ENCODE measurements at places on chromosomes 2 and 18.

GRCh38 chr2:241612156-241613016, 24.6 kb downstream of the THAP4 start:
- DNase-seq: no peak

DNA sequence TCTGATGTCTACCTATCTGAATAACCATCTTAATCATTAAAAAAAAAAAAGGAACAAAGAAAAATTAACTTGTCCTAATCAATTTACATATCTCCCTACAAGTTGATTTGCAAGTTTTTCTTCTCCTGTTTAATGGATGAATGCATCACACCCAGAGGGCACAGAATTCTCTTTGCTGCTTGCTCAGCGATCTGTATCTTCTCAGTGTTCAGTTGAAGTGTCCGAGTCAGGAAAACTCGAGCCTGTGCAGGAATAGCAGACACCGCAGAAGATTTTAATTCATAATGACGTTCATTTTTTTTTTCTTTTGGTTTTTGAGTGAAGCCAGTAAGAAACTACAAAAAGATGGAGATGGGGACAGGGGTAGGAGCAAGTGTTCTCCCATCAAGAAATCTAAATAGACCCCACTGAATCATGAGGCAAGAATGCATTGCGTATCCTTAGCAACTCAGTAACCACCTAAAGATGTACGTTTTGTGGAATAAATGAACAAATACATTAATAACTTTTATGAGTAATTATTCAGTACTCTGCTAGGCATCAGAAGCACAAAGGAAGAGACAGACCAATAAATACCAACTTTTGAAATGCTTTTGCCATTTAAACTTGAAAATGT, 675.5 kb downstream of the LRP1B start:
- DNase-seq: no peak

GRCh38 chr2:240583774-240584173, 2.8 kb upstream of the CAPN10 start:
- no peak for DNase-seq

GRCh38 chr2:65604246-65604645, 171.8 kb upstream of the SPRED2 start:
- DNase-seq: no peak

DNA sequence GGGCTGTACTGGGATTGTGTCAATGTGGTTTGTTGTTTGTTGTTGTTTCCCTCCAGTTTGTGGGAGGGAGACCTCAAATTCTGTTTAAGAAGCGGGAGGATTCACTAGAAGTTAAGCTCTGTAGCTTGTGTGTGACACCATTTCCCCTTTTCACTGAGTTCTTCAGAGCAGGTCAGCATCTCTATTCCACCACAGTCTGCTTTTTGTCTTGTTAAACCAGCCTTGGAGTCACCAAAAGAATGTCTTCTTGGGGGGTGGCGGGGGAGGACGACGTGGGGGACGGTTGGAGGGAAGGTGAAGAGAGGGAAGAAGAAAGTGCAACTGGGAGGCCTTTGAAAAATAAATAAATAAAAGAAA, 2.3 kb upstream of the BCL11A start:
- no peak for DNase-seq

DNA sequence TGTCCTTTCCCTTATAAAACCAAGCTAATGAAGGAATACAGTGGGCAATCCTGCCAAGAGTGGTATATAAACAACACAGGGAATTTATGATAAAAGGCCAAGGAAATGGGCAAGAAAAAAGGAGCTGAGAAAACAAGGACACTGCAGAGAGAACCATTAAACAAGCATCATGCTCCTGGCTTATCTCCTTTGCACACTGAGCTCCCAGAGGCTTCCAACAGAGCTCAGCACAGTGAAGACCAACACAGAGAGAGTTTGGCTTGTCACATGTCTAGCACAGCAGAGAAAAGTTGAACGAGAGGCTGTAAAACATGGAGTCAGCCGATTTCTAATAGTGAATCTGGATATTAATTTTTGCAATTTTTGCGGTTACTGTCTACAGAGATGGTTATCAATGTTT, 68.0 kb upstream of the KLF7 start:
- no peak for DNase-seq

DNA sequence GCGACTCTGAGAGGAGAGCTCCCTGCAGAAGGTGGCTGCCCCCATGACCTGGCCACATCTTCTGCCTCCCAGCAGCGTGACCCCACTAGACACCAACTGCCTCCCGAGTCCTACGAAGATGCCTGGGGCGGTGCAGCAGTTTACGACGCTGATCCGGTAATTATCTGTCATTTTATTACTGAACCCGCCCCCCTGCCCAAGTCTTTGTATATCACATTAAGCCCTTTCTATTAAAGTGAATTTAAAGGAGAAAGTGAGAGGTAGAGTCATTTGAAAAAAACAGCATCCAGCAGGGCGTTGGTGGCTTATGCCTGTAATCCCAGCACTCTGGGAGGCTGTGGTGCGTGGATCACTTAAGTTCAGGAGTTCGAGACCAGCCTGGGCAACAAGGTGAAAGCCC, 33.4 kb downstream of the ABCG8 start:
- no peak for DNase-seq

DNA sequence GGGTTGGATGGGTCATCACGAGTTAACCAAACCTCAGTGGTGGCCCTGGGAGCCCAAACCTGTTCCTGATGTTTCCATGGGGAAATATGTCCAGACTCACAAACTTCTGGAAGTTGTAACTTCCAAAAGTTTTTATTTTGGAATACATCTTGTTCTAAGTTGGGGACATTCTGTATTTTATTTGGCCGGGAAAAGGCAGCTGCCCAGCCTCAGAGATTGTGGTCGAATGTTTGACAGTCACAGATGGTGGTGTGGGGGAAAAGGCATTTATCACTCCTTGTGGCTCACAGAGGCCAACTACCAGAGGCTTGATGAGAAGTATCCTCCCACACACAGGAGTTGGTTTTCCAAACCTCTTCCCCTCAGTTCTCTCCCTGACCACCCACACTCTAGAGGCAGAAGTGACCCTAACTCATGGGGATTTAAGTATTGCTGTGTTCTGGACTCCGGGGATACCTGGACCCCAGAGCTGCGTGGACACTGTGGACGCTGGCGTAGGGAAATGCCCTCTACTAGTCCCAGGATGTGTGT, 124.7 kb upstream of the PPP1CB start:
- DNase-seq: no peak

- no peak for DNase-seq
Observed at GRCh38 chr2:234823196-234823876, 128.5 kb upstream of the SH3BP4 start.

DNA sequence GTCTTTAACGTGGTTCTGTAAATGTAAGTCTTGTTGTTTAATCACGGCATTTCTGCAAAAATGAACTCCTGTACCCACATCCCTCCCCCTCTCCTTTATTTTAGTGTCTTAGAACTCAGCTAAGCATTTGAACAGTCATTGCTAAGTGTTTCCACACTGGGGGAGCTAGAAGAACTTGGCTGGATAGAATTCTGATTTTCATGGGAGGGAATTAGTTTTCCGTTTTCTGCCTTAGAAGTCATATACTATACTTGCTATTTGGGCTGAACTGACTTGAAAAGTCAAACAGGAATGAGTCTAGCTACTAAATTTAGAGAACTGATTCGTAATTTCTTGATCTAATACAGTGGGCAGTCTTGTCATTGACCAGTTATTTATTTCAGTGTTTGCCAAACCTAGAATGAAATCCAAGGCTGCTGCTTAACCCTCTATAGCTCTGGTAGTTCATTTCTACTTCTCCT, 61.1 kb downstream of the FMNL2 start:
- DNase-seq: no peak

DNA sequence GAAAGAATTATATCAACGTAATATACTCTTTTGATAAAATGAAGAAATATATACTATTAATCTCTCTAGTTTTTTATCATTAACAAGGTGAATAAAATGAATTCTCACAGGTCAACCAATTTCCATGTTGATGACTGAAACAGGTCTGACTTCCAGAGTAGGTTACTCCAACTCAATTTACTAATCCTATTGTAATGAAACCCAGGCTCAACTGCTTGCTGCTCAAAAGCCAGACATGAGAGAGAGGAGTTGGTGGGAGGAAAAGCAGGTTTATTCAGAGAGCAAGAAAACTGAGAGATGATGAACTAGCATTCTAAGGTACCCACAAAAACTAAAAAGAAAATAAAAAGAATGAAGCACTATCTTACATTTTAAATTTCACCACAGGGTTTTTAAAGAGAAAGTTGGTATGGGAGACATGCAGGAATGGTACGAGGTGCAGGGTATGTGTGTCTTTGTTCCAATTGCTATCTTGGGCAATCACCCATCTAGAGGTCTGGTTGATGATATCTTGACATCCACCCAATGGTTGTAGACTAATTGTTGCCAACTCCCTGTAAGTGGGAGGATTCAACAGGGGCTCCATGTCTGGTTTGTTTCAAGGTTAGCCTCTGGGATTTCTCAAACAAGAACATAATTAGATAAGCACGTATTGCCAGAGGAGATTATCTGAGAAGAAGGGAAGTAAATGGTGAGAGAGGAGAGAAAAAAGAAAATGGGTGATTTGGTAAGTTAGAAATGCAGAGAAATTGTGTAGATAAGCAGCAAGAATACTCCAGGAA, 471.4 kb upstream of the REG3G start:
- no peak for DNase-seq

- no peak for DNase-seq
Observed at GRCh38 chr2:215356948-215357461, 45.1 kb downstream of the ATIC start.

DNA sequence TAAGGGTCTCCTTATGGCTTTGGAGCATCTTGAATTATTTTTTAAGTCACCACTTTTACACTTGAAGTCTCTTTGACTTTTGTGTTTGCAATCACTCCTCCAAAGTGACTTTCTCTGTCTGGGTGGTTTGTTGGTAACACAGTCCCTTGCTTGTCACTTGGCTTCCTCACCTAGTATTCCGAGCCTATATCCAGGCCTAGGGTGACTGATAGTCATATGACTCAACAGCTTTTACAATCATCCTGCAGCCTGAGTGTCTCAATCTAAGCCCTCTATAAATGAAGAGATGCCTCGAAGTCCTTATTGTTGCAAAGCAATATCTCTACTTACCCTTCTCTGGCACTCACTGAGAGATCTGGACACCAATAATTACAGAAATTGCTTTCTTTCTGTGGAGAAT, 53.9 kb upstream of the SETBP1 start:
- no peak for DNase-seq

- no peak for DNase-seq
Observed at GRCh38 chr2:144389151-144389929, 130.6 kb downstream of the ZEB2 start.

- no peak for DNase-seq
Observed at GRCh38 chr2:164504253-164504652, 117.0 kb downstream of the GRB14 start.

DNA sequence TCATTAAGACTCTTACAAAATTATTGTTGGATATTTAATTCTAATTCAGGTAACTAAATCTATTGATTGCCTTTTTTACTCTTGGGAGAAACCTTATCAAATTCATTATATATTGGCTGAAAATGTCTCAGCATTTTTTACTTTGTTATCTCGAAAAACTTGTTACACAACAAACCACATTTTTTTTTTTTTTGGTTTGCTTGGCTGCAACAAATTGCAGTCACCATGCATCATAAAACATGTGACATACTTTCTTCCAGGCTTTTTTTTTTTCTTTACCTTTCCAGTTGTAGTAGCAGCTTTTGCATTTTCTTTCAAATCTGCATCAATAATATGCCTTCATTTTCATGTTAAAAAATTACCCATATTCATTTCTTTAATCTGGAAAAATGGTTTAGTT, 186.7 kb downstream of the TDRD15 start:
- DNase-seq: no peak

GRCh38 chr2:128654408-128654807, 335.7 kb upstream of the HS6ST1 start:
- DNase-seq: no peak

GRCh38 chr2:106342831-106343251, 125.4 kb downstream of the RGPD3 start:
- no peak for DNase-seq

- no peak for DNase-seq
Observed at GRCh38 chr18:62420151-62420512, 95.0 kb downstream of the TNFRSF11A start.

- no peak for DNase-seq
Observed at GRCh38 chr2:14363137-14363536, 269.4 kb upstream of the LRATD1 start.

- no peak for DNase-seq
Observed at GRCh38 chr2:230318190-230319121, 8.5 kb upstream of the SP140L start.

DNA sequence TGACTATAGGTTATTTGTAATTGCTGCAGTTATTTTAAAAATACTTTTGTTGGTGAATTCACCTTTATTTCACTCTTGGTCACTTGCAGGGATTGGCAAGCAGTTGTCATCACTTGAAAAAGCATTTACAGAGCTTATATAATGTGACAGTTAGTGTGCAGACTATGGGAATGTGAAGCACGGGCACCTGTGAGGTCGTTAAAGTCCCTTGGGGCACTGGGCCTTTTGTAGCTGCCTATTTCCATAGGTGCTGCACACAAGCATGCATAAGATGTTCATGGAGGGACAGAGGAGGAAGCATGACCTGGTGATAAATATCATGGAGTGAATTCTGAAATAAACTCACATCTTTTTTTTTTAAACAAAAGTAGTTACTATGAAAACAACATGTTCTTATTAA, 124.6 kb downstream of the ATP9B start:
- DNase-seq: no peak

- DNase-seq: no peak
Observed at GRCh38 chr18:52333860-52334259, 6.1 kb upstream of the DCC start.

- no peak for DNase-seq
Observed at GRCh38 chr2:216308576-216308975, 63.7 kb downstream of the MARCHF4 start.

DNA sequence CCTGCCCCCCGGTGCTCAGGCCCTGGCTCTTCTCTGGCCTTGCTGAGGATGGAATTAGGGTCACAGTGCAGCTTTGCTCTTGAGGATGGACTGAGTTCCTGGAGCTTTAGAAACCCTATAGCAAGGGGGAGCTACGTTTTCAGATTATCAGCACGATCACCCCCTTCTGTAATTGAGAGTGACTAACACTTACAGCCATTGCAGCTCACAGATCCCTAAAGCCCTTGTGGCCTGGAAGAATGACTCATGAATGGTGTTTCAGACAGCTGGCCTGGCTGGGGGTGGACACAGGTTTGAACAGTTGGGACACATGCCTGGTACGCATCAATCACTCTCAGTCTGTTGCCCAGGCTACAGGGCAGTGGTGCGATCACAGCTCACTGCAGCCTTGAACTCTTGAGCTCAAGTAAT, 79.7 kb upstream of the IGFBP5 start:
- DNase-seq: no peak

- DNase-seq: no peak
Observed at GRCh38 chr2:105741174-105741573, 3.5 kb upstream of the NCK2 start.

DNA sequence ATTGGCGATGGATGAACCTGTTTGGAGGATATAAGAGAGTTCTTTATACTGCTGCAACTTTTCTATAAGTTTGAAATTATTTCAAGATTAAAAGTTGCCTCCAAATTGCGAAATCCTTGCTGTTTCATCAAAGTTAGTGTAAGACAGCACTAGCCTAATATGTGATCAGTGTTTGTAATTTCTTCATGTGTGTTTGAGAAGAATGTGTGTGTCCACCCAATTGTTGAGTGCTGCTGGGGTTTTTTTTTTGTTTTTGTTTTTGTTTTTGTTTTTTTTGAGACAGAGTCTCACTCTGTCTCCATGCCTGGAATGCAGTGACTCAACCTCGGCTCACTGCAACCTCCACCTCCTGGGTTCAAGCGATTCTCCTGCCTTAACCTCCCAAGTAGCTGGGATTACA, 33.4 kb downstream of the CDK15 start:
- DNase-seq: no peak

- no peak for DNase-seq
Observed at GRCh38 chr2:58757971-58758370, 516.8 kb upstream of the FANCL start.
